ENCODE measurements at places on chromosomes 13 and 19.

GRCh38 chr19:19661675-19662251 is 1.7 kb downstream of the ATP13A1 start:
- no peak for DNase-seq

GRCh38 chr13:92413452-92413851 is 813.2 kb upstream of the GPC6 start:
- DNase-seq: no peak

DNA sequence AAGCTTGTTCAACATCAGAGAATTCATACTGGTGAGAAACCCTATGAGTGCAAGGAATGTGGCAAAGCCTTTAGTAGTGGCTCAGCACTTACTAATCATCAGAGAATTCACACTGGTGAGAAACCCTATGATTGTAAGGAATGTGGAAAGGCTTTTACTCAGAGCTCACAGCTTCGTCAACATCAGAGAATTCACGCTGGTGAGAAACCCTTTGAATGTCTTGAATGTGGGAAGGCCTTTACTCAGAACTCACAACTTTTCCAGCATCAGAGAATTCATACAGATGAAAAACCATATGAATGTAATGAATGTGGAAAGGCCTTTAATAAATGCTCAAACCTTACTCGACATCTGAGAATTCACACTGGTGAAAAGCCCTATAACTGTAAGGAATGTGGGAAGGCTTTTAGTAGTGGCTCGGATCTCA is 25.2 kb downstream of the ZNF383 start:
- DNase-seq: no peak

DNA sequence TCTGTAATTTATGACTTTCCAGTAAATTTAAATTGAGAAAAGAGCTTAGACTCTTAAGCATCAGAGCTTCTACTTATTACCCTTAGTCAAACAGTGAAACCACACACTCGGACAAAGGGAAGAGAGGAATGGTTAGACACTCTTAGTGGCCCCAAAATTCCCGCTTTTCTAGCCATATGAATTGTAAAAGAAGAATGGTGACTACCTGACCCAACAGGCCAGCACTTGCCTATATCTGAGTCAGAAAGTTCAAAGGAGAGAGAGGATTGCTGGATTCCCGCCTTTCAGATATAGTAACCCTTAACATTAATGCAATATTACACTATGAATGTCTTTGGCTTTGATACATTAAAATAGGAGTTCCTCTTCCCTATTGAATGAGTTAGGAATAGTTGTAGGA is 317.3 kb downstream of the PCDH17 start:
- DNase-seq: no peak

DNA sequence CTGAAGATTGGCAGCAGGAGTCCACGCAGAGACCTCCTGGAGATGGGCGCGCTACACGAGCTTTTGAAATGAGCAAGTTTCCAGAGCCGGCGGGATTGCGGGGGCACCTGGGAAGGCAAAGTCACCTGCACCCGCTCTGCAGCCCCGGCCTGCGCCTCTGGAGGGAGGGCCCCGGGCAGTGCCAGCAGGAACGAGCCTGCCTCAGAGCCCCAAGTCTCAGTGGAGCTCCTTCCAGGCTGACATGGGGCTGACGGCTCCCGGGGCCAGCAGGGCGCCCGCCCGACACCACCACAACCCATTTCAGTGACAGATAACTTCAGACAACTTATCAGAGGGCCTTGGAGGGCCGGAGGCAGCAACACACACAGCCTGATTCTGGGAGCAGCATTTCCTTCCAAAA is 45.0 kb downstream of the RASA3 start:
- DNase-seq: no peak

DNA sequence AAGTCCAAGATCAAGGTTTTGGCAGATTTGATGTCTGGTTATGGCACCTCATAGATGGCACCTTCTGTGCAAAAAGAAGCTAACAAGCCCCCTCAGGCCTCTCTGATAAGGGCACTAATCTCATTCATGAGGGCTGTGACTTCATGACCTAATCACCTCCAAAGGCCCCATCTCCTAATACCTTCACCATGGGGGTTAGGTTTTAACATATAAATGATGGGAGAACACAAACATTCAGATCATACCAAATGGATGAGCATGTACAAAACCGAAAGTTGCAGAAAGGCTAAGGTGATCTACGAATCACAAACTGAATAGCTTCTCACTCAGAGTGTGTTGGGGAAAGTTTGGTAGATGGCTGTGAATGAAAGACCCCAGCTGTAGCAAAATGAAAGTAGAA is 217.4 kb downstream of the TBC1D4 start:
- DNase-seq: no peak

GRCh38 chr19:33434886-33435705 is 61.6 kb downstream of the CEBPG start:
- DNase-seq: no peak

DNA sequence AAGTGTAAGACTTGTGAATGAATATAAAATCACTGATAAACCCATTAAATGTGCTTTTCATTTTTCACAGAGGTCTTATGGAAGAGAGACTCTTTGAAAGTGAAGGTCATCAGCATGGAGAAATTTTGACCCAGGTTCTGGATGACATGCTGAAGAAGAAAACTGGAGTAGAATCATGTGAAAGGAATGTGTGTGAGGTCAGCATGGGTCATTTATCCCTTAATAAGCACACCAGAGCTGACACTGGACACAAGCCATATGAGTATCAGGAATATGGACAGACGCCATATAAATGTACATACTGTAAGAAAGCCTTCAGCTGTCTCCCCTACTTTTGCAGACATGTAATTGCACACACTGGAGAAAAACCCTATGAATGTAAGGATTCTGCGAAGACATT is 29.0 kb downstream of the ZNF20 start:
- no peak for DNase-seq

GRCh38 chr19:31817971-31818797 is 468.9 kb upstream of the TSHZ3 start:
- DNase-seq: no peak

DNA sequence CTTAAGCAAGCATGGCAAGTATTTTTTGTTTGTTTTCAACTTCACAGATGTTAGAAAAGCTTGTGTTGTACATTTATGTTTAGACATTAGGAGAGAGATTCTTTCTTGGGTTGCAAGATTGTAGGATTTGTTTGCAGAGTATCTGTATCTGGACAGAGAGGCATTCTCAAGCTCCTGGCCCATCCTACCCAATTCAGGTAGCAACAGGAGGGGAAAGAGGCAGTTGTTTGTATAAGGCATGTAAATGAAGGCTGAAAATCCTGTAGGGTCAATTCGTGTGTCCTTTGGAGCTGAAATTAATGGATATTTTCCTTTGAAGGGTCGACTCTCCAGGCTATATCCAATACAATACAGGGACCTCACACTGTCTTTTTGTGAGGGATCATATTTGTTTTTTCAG is 147.3 kb downstream of the KCNRG start:
- DNase-seq: no peak

Data from activated T-helper 1 cell treated with anti-CD3 and anti-CD28 coated beads, Interleukin-2, amount 50 U/mL, for 16 hours (primary cell).